Kidney glomerular epithelial cell (primary cell): ENCODE measurements at places on chromosomes 3 and 15.

- DNase-seq, result no peak
These were observed 3.2 kb downstream of the CTDSPL start for GRCh38 chr3:37864904-37865303.

DNA sequence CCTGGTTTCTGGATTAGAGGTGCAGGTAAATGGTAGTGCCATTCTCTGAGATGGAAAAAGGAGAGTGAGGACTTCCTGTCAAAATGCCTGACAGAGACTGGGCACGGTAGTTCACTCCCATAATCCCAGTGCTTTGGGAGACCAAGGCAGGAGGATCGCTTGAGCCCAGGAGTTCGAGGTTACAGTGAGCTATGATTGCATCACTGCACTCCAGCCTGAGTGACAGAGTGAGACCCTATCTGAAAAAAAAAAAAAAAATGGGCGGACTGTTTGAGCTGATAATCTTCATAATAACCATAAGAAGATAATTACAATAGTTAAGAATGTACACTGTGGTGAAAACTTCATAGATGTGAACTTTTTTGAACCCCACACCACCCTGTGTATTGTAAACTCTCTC is 44.2 kb downstream of the HRH1 start:
- no peak for DNase-seq

DNA sequence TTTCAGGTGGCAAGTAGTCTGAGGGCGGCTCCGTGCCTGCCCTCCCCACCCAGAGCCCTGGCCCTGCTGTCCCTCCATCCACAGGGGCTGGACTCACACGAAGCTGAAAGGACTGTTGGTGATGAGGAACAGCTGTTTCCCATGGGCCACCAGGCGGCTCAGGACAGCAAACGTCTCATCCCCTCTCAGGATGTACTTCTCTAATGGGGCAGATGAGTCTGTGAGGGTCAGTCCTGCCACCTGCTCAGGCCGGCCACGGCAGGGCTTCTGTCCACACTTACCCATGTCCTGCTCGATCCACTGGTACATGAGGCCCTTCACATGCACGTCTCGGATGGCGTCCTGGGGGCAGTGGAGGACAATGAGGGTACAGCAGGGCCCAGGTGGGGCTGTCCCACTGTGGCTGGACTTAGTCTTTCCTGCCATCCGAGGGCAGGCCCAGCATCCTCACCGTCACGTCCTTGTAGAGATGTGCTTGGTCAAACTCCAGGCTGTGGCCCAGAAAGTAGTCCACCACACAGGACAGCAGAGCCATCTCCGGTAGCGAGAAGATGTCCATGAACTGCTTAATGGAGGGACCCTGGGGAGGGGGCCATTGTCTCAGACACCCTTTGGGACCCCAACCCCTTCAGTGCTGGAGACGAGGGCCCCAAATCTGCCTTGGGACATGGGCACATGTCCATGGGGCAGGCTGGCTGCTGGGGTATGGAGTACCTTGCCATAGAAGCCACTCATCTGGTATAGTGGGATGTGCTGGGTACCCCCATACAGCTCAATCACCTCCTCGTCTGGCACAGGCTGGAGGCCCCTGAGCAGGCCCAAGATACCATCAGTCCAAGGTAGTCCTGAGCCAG is 5.7 kb downstream of the NT5DC2 start:
- no peak for DNase-seq

- DNase-seq, result no peak
These were observed 191.3 kb upstream of the CMC1 start for GRCh38 chr3:28050120-28050519.

DNA sequence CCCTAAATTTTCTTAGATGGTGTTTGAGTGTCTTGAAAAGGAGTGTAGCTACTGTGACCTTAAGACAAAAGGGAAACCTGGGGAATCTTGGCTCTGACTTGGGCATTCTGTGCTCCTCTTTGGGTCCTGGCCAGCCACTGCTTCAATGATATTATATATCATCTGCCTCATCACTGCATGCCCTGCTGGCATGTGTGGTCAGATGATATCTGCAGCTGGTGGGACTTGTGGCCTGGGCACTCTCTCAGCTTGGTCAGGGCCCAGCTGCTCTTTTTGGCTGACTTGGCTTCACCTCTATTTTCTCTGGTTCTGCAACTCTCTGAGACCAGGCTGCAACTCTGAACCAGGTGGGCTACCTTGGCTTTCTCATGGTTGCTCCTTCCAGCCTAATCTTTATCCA is 446.1 kb upstream of the RARB start:
- DNase-seq, result no peak

- DNase-seq, result peak; percentile 80
These were observed 178.2 kb downstream of the TNIK start for GRCh38 chr3:171282041-171282440.

- no peak for DNase-seq
These were observed 17.5 kb upstream of the HACD2 start for GRCh38 chr3:123602325-123602724.

DNA sequence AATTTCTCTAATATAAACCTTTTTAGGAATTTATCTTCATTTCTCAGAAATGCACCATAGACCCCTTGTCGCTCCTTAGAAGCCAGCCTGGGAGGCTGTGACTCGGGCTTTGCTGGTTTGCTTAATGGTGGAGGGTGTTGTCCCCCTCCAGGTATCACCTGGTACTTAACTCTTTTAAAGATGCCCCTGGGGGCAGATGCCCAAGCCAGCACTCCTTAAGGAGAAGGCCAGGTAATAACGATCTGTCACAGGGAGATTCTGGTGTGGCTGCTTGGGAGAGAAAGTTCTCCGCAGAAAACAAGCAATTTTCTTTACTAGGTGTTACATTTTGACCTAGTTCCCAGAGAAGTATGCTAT is 22.3 kb downstream of the EHD4 start:
- DNase-seq, result no peak

DNA sequence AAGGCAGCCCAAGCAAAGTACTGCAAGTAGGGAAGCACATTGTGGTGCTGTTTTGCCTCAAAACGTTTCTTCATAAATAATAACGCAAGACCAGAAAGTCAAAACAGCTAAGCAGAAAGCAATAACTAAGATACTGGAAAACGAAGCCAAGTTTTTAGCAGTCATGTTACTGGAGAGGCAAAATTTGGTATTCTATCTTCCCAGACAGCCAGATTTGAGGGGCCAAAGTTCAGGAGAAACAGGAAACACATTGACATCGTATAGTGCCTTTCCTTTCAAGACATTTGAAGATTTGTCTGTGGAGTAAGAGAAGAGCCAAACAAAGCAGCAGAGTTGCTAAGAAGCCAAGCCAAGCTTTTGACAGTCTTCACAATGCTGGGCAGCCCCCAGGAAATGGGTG is 843.6 kb upstream of the NECTIN3 start:
- DNase-seq, result no peak
